M059J (cell line): ENCODE measurements at places on chromosomes 2 and 18.

DNA sequence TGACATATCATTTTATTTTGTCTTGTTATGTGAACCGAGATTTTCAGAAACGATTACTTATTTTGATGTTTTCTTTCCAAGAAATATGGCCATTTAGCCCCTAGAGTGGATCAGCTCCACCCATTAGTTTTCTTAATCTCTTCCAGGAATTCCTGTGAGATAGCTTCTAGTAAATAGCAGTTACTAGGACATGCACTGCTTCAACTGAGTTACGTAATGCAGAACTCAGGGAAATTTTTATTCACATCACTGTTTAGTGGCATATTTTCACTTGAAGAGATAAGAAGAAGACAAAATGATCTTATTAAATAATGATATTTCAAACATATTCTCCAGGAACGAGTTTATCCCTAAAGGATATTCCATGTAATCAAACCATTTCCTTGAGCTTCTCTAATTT is 573.5 kb upstream of the CNTNAP5 start:
- no peak for DNase-seq

GRCh38 chr2:8433390-8433789 is 248.5 kb upstream of the ID2 start:
- DNase-seq = no peak

DNA sequence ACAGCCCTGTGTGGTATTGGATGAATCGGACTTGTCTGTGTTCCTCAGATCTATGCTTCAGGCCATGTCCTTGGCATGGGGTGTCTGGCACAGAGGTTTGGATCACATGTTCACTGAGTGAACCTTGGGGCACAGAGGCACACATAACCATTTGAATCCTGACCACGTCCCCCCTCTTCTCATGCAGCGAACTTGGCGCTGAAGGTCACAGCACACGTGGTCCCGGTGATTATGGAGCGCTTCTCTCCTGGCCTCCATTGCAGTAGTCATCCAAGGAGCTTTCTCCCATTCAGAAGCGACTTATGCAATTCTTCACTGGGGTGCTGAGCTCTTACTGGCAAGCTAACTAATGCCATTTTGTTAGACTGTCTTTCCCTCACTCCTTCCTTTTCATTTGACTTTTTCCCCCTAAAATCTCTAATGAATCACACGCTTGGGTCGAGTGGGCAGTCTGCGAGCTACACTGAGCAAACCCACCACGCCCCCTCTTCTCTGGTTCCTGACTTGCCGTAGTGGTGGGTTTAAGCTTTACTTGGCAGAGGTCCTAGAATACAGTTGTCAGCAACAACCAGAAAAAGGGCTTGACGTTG is 59.4 kb downstream of the KCNG2 start:
- DNase-seq = peak; percentile 59

DNA sequence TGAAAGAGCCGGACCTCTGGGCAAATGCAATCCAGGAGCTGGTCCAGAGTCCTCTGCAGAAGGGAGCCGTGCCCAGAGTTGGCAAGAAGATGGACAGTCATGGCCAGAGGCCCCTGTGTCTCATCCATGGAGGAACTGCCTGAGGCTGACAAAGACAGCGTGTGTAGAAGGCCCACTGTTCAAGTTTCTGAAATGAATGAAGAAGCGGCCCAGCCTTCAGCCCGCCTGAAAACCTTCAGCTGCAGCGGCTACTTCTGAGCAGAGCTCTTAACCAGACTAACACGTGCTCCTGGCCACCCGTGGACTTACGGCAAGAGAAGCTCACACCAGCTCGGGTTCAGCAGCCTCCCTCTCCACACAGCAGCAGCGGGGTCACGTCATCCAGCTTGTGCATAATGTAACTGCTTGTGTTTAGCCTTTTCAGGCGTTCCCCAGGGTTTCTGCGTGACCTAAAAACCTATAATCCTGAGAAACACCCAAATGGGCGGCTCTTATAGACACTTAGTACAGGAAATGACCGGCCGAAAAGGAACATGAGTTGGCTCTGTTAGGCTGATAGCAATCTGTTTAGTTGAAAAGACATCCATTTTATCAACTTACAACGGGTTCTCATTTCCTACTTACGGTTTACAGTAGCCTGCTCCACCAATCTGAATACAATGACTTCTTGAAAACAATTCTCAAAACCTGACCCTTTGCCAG is at the start of gene FAM124B:
Gene FAM124B, minus strand, starts transcription at position 467 of the 702 bp plus-strand sequence. Its CDS starts 339 bp downstream, at position 128.
- DNase-seq = peak; percentile 73

GRCh38 chr2:163658556-163658955 is 77.3 kb downstream of the FIGN start:
- DNase-seq = peak; percentile 53

- DNase-seq = no peak
Measured at GRCh38 chr18:8603663-8604520, 5.3 kb upstream of the RAB12 start.

DNA sequence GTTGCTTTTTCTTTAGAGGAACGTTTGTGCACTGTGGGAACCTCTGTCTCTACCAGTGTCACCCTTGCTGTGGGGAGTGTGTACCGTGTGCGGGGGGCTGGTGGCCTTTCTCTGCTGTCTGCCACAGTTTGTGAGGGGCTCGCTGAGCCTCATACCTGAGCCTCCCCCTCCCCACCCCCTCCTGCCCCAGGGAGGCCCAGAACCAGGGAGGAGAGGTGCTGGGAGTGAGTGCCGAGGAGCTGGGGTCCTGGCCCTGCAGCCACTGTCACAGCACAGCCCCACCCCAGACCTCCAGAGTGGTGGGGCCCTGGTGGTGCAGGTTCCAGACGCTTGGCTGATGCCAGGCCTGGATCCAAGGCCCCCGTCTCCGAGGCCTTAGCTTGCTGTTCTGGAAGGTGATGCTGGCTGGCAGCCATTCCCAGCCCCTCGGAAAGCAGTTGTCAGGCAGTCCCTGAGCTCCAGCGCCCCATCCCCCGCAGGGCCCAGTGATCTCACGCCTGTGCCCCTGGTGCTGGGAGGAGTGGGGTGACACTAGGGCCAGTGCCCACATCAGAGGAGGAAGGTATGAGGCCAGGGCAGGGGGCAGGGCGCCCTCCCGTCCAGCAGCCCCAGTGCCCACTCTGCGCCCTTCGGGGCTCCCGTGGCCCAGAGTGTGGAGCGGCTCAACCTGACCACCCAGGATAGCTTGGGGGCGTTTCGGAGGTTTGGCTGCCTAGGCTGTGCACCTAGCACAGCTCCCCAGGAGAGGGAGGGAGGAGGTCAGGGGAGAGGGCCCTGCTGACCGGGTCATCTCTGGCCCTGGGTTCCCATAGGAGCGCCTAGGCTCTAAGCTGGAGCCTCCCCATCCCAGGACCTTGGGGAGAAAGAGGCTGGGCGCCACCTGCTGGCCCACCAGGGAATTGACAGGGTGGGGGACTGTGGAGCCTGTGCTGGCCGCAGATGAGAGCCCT is 53.0 kb upstream of the ALPP start:
- peak; percentile 42 for DNase-seq

DNA sequence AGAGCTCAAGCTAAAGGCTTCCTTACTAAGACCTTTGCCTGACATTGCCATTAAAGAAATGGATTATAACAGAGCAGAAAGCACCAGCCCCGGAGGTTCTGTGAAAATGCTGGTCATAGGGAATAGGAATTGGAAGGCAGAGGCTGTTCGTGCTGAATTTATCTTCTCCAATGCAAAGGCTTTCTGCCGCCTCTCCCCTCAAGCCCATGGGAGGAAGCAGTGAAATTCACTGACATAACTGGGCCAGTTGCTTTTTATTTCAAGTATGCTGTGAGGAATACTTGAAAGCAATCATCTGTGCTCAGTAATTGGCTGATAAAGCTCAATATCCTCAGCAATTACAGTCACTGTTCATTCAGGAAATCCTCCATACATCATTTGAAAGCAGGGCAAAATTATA is 85.4 kb upstream of the LINC00305 start:
- no peak for DNase-seq

DNA sequence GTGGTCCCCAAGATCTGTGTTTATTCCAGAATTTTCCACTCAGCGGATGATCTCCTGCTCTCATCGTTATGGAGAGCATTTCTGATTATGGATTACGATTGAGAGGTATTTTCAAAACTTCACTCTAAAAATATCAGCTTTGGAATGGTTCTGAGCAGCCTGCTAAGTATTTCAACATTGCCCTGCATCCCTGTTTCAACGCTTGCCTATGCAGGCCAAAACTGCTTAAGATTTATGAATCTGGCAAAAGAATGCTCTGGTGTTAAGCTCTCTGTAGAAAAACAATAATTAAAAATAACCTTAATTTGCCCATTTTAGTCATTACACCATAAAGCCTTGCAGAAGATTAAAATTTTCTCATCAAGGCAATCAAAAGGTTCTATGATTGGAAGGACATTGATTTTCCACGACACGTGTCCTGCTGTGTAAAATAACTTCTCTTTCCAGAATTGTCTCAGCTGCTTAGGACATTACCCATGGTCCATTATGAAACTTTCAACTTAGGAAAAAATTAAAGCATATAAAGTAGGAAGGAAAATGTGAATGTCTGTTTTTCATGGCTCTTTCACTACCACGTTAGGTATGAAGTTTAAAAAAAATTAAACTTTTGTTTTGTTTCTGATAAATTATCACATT is 229.9 kb downstream of the ACKR3 start:
- no peak for DNase-seq

DNA sequence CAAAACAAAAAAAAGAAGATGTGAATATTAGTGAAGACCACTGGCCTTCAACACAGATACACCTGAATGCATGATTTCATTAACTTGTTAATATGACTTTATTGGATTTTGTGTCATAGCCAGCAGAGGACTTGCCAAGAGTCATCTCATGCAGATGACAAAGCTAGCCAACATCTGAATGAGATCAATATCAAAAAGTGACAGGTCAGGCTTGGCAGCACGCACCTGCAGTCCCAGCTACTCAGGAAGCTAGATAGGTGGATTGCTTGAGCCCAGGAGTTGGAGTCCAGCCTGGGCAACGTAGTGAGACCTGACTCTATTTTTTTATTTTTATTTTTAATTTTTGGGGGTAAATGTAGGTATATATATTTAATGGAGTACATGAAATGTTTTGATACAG is 54.5 kb upstream of the TGIF1 start:
- no peak for DNase-seq

- peak; percentile 34 for DNase-seq
Measured at GRCh38 chr2:138237667-138238384, 263.7 kb upstream of the SPOPL start.

- DNase-seq = no peak
Measured at GRCh38 chr2:20633794-20634506, 16.9 kb downstream of the HS1BP3 start.

DNA sequence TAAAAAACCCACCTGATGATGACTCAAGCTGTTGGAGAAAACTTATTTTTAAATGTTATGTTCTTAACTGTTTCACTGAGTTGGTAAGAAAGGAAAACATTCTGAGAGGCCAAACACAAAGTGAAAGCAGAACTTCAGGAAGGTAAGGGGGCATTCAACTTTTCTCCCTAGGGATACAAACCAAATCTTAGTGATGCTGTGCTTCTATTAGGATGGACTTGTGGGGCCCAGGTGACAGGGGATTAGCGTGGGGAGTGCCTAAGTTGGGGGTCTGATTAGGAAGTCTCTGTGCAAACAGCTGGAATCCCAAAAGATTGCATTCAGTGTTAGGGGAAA is 18.5 kb downstream of the PDCL3 start:
- no peak for DNase-seq

DNA sequence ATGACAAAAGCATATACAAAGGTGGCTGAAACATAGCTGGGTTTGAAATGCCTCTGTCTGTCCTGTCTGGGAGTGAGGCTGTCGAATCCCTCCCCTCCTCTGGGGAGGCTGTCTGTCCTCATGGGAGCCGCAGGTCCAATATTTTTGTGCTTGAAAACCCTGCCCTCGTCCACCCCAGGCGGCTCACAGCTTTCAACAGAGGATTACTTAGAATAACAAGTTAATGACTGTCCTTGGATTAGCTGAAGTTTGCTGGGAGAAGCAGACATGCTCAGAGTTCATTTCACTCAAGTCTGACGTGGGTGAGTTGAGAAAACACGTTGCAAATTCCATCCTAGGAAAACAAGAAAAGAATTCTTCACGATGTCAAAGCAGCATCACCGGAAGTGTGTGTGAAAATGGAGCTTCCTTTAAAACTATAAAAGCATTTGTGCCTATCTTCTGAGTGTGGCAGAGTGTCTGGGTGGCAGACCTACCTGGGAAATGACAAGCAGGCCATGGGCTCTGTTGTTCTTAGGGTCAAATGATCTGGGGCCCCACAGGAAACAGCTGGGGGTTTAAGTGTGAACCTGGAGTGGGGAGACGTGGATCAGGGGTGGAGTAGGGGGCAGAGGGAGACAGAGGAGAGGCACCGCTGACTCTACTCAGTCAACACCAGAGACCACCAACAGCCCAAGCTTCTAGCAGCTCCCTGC is 77.1 kb downstream of the DDX1 start:
- DNase-seq = no peak

DNA sequence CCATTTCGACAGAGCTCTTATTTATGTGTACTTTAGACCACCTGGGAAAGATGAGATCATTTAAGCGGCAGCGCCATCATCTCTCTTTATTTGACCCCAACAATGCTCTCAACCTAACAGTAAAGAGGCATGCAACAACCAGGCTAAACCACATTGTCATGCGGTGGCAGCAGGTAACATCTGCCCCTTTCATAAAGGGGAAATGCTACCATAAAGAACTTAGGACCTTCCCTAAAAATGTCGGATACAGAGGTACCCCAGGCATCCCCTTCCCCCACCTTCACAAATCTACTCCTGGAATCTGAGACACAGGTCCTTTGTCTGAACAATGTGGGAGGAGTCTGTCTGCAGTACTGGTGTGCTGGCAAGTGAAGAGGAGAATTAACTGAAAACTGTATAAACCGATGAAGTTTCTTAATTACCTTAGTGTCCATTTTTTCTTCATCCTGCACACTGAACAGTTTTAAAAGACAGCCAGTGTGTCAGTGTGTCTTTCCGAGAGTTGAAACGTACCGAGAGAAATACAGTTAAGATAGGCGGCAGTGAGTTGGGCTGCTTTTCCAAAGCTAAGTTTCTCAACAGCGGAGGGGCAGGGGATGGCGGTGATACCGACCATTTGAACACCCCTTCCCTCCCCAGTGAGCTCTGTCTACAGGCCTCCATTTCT is 1.9 kb downstream of the MEX3C start:
- peak; percentile 71 for DNase-seq

DNA sequence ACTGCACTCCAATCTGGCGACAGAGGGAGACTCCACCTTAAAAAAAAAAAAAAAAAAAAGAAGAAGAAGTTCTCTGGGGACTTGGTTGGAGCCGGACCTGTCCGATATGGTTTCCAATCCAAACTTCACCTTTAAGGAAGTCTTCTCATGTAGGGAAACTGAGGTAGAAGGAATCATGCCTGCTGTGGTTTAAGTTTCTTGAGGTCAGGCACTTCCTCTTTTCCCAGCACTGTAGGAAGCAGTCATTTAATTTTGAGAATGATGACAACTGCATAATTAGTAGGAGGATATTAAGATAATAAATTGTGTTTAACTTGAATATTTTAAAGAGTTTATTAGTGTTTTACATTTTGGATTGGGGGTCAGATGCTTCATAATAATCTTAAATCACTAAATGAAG is 62.9 kb downstream of the KCNE4 start:
- no peak for DNase-seq
